ENCODE measurements at places on chromosomes 2 and 18.

GRCh38 chr2:156896294-156896693, 361.2 kb upstream of the GALNT5 start:
- no peak for DNase-seq

- DNase-seq = no peak
Measured at GRCh38 chr2:174553811-174554493, 43.7 kb downstream of the WIPF1 start.

DNA sequence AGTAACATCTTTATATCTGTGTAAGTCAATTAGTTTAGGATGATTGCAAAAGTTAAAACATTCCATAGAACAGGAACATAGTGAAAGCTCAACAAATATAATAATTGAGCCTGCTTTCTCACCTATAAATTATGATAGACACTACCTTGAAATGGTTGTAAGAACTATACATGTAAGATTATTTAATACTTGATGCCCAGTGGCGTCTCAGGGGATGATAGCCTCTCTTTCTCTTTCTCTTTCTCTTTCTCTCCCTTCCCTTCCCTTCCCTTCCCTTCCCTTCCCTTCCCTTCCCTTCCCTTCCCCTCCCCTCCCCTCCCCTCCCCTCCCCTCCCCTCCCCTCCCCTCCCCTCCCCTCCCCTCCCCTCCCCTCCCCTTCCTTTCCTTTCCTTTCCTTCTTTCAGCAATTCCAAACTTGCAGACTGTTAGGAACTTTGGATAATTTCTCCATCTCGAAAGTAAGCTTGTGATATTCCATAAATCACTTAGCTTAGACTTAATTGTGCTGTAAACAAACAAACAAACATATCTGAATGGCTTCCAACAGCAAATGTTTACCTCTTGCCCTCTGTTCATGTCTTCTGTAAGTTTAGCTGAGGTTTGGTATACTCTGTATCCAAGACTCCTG, 1102.7 kb downstream of the TSN start:
- no peak for DNase-seq

GRCh38 chr18:67540559-67540958, 24.0 kb upstream of the DSEL start:
- no peak for DNase-seq

- DNase-seq = no peak
Measured at GRCh38 chr2:183063083-183063482, 15.5 kb upstream of the DUSP19 start.

- no peak for DNase-seq
Measured at GRCh38 chr2:241413929-241414580, 58.0 kb downstream of the FARP2 start.

DNA sequence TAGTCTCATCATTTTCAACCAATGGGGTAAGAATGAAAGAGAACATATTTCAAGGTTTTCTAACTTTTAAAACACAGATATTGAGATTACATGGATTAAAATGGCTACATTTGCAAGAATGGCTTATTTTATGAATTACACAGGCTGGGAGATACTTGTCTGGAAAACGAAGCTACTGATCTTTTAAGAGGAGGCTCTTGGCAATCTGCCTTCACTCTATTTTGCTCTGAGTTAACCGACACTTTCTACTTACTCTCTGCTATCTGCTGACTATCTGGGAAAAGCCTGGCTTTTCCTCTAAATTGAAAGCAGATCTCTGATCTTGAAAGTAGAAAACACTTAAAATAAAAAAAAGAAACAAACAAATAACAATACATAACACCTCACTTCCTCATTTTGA, 325.4 kb upstream of the LINC00305 start:
- DNase-seq = no peak

- no peak for DNase-seq
Measured at GRCh38 chr2:120935339-120936313, 200.0 kb downstream of the GLI2 start.

GRCh38 chr2:128134573-128134972, 43.6 kb downstream of the UGGT1 start:
- no peak for DNase-seq

DNA sequence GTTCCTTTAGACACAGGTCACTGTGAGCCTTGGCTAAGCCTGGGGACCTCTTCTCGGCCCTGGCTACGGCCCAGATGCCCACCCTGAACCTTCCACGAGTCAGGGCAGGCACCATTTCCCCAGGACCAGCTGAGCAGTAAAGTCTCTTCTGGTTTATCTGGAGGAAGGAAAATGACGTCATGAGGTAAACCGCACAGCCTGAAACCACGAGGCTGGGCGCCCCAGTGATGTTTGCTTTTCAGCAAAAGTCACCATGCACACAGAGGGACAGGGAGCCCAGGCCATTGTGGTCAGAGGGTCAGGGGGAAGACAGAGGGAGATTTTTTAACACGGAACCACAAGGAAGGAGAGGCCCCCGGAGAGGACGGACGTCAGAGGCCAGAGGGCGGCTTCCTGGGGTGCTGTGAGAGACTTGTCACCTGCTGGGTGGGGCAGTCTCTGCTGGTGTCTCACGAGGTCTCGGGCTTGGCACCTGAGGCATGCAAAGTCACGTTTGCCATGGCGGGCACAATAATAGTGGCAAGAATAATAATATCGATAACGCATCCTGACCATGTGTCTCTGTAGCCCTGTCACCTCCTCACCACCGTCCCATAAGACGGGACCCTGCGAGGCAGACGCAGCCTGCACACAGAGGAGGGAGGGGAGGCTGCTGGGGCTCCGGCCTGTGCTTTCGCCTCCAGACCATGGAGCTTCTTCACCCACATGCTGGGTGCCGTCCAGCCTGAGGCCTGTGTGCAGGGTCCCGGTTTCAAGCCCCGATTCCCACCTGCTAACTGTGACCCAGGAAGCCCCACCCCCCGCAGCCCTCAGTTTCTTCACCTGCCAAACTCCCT, 33.2 kb upstream of the FOSL2 start:
- no peak for DNase-seq

Data from COR-L47 (cell line).